ENCODE measurements at places on chromosomes 2 and 18.

- DNase-seq, result no peak
Measured at GRCh38 chr2:159410276-159410675, 123.8 kb upstream of the WDSUB1 start.

GRCh38 chr2:65417509-65418085 lies 14.8 kb downstream of the SPRED2 start:
- no peak for DNase-seq

DNA sequence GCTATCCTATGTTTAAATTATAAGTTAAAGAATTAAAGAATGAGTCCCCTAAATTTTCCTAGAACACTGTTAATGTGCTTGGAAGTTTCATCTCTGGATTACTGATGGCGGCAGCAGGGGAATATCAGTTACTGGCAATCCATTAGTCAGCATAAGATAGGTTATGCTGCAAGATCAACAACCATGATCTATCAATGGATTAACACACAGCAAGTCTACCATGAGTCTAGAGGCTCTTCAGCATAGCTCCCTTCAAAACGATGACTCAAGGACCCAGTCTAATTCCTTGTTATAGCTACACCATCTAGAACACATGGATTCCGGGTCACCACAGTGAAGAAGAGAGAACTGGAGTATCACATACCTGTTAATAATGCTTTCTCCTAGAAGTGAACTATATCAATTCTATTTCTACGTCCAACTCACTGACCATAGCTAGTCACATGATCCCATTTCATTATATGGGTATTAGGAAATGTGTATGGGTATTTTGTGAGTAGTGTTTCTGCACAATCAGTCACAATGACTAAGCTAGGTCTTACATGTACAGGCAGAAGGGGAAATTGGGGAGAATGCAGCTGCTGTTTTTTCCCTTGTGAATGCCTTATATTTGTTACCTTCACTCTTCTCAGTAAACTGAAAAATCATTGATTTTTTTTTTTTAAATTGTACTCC lies 108.3 kb upstream of the MAPRE2 start:
- no peak for DNase-seq

DNA sequence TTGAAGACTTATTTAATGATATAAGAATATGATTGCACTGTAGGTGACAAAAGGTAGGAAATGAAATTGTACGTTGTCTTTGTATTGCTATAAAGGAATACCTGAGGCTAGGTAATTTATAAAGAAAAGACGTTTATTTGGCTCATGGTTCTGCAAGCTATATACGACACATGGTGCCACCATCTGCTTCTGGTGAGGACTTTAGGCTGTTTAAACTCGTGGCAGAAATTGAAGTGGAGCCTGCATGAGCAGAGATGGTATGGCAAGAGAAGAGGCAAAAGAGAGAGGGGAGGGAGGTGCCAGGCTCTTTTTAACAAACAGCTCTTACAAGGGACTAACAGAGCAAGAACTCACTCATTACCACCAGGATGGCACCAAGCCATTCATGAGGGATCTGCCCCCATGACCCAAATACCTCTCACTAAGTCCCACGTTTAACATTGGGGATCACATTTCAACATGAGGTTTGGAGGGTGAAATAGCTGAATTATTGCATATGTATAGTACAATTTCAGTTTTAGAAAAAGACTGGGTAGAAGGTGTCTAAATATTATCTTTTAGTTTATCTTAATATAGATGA lies 86.8 kb downstream of the GULP1 start:
- no peak for DNase-seq

DNA sequence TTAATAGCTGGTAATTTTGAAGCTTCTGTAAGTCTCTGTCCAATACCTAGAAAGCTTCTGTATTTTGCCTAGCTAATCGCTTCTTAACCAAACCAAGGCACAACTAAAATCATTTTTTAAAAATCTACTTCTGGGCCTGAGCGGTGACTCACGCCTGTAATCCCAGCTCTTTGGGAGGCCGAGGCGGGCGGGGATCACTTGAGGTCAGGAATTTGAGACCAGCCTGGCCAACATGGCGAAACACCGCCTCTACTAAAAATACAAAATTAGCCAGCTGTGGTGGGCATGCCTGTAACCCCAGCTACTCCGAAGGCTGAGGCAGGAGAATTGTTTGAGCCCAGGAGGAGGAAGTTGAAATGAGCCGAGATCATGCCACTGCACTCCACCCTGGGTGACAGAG lies 148.6 kb upstream of the FIGN start:
- no peak for DNase-seq

GRCh38 chr2:54613386-54613785 lies 110.1 kb upstream of the EML6 start:
- no peak for DNase-seq

GRCh38 chr2:240959941-240960308 lies 38.5 kb upstream of the SNED1 start:
- DNase-seq, result no peak

DNA sequence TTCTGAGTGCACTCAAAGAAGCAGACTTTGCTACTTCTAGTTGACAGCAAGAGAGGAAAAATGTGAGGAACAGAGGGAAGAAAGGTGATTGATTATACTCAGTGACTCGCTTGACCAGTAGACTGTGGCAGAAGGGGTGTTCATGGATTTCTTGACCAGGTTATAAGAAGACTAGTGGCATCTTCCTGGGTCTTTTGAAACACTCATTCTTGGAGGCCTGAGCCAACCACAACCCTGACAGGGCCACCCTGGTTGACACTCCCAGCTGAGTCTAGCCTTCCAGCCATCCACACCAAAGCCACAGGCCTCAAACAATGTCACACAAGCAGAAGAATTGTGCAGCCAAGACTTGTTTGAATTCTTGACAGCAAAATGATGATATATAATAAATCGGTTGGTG lies 366.3 kb downstream of the SS18 start:
- no peak for DNase-seq

- no peak for DNase-seq
Measured at GRCh38 chr2:182230561-182230960, 196.3 kb downstream of the PDE1A start.

DNA sequence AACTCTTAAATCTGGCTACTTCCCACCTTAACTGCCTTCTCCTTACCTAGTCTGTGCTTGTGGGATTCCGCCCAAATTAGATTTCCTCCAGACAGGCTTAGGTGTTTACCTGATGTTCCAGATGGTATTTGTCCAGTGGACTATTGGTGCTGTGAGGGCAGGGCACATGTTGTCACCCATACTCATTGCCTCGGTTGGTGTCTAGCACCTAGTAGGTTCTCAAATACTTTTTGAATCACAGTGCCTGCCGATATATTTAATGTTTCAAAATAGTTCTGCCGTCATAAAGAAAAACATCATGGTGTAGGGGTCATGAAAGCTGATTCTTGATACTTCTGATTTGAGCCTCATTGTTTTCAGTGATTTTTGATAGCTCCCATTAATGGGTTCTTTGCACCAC lies 1.1 kb downstream of the SEPTIN2 start:
- no peak for DNase-seq

DNA sequence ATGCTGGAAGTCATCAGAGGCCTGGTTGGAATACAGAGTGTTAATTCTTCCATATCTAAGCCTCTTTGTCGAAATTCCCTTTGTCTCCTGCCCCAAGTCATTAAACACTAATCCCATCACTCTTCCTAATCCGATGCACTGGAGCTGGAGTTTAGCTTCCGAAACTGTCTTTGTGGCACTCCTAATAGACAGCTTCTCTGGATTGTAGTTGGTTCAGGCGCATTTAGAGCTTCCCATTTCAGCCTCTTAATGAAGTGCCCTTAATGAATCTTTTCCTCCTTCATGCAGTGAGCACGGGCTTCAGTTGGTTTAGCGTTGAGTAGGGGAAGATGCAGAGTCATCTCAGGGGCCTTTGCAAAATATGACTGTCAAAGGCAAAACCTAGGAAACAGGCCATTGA lies 72.2 kb upstream of the MEIS1 start:
- DNase-seq, result no peak

DNA sequence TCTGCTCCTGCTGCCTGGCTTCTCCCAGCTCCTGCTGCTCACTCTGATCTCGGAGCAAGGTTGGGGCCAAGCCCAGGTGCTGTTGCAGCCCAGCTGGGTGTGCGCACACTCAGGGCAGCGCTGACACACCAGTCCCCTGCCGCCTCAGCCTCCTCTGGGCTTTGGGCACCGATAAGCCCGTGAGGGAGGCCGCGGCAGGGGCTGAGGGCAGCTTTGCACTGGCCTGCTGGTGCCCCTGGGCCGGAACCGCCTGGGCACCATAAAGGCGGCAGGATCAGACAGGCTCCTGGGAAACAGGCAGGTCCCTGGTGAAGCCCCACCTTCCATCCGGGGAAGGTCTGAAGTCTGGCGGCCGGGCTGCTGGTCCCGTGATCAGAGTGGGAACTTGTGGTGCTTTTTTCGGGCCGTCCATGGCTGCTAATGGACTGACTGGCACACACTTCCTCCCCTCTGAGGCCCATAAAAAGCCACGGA lies 14.1 kb upstream of the EML6 start:
- no peak for DNase-seq

DNA sequence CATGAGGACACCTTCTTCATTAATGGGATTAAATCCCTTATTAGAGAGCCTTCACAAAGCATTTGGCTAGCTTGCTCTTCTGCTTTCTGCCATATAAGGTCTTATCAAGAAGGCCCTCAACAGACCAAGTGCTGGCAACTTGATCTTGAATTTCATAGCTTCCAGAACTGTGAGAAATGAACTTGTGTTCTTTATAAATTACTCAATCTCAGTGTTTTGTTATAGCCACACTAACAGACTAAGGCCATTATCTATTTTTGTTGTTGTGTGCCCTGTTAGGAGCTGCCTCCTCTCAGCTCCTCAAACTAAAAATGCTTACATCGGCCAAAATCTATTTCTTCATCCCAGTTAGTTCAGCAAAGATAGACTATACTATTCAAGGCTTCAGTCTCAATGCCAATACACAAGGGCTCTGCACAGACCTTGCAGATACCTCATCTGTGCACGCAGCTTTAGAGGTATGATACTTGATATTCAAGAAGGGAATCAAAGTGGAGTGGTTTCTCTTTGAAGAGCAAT lies 182.9 kb downstream of the GPD2 start:
- no peak for DNase-seq

DNA sequence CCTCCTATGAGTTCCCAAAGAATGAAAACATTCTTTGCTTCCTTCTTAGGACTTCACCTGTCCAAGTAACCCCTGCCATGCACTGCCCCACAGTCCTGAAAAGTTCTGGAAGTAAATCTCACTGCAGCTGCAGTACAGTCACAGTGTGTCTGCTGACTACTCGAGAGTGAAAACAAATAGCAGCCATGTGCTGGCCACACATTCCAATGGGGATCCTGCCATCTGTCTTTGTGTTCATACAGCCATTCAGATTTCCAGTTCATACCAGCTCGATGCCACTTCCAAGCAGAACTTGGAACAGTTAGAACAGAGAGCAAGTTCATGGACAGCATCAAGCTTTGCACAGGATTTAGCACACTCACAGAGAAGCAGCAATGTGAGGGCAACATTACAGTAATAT lies 629.9 kb upstream of the ACVR2A start:
- DNase-seq, result no peak

- DNase-seq, result no peak
Measured at GRCh38 chr18:5874336-5874735, 21.0 kb downstream of the TMEM200C start.

GRCh38 chr2:28345619-28346018 lies 47.0 kb upstream of the FOSL2 start:
- no peak for DNase-seq

DNA sequence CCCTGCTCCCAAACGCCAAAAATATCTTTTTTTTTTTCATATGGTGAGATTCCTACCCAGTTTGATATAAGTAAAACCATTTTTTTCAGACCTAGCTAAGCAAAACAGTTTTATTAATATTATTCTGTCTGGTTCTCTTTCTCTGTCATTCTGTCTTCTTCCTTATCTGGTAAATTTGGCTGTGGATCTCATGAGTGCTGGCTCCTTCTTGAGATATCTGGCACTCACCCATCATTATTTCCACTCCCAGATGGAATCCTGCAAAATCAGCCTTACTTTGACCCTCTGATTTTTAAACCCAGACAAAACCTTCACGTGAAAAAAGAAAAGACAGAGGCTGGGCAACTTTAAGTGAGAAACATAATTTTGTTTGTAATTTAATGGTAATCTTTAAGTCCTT lies 373.6 kb downstream of the NYAP2 start:
- DNase-seq, result no peak

- DNase-seq, result no peak
Measured at GRCh38 chr2:33209976-33210375, 263.2 kb downstream of the LTBP1 start.

DNA sequence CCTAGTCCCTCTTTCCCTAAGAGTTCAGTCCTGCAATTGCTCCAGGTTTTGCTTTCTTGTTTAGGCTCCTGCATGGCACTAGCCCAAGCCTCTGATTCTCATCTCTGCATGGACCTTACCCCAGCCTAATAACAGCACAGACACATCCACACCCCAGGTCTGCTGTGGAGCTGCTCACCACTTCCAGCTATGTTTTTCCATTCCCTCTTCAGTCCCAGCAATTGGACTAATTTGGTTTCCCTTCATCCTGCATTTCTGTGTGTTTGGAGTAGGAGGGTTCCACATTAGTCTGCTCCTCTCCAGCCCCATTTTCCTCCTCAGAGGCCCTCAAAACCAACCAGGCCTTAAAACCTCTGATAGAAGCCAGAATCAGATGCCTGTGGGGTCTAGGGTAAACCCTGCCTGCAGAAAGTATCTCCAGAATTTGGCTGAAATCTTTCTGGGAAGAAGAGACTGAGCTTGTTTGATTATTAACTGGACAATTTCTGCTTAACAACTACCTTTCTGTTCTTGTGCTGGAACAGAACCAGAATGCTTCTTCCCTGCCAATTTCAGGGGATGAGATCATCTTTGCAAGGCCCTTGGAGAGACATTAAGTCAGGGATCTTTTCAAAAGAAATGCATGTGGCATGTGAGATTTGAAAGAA lies 95.9 kb downstream of the GFPT1 start:
- no peak for DNase-seq

DNA sequence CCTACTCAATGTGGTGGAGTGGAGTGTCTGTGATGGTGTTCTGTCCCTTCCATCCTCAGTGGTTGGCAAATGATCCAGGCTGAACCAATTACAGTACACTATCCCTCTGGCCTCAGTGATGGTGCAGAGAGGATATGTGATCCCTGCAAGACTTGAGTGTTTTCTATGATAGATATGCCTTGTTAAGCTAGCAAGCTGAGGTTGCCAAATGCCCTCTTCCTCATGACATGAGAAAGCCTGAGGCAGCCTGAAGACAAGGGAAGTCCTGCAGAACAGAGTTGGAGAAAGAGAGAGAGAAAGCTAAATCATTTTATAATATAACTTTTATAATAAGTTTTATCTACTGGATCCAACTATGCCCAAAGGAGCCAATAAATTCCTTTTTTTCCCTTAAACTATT lies 41.6 kb upstream of the GORASP2 start:
- DNase-seq, result no peak

All from Karpas-422 (cell line).